Psoas muscle (tissue), 8 donors: ENCODE measurements at places on chromosomes 7 and 10. TPM values are rescaled to one million over a fixed set of nuclear protein-coding genes. Genes with fewer than 3 reads are reported as not detected.

Gene CDC14C
- polyA plus RNA-seq: not detected

Gene STEAP1B
- 0.24 TPM for polyA plus RNA-seq

Gene KAZALD1
- 3.1 TPM for polyA plus RNA-seq

Gene CFAP70
- 0.30 TPM for polyA plus RNA-seq

Gene MMD2
- polyA plus RNA-seq: 0.01 TPM

Gene SNCG
- 21.3 TPM for polyA plus RNA-seq

Gene LGI1
- polyA plus RNA-seq: 0.20 TPM

Gene ZNF277
- 8.9 TPM for polyA plus RNA-seq

Gene ANKRD61
- polyA plus RNA-seq: not detected

Gene ZNF425
- polyA plus RNA-seq: 1.4 TPM

Gene LBX1
- 4.9 TPM for polyA plus RNA-seq

Gene STOX1
- 0.14 TPM for polyA plus RNA-seq

DNA sequence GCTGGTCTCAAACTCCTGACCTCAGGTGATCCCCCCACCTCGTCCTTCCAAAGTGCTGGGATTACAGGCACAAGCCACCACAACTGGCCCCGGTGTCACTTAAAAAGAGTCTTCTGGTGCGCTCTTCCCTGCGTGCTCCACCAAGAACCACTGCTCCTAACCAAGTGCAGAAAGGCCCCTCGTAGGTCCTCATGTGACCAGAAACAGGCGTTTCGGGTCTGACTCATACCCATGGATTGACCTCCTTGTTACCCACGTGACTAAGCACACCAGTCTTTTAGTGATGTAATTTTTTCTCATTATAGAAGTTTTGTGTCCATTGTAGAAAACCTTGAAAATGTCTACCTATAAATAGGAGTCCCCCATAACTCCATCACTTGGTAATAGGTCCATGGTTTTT, 13.9 kb downstream of the FKBP6 start:
- no peak for DNase-seq

DNA sequence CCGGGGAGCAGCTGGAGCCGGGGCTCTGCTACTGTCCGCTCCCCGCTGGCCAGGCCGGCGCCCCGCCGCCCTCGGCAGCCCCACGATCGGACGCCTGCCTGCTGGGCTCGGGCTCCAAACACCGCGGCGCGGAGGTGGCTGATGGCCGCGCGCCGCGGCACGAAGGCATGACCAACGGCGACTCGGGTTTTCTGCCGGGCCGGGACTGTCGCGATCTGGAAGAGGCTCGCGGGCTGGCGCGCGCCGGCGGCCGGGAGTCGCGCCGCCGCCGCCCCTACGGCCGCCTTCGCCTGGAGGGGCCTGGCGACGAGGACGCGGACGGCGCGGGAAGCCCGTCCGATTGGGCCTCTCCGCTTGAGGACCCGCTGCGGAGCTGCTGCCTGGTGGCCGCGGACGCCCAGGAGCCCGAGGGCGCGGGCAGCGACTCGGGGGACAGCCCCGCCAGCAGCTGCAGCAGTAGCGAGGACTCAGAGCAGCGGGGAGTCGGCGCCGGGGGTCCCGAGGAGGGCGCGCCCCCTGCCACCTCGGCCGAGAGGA, 570 bp downstream of the TBC1D12 start:
- peak; percentile 30 for DNase-seq

- no peak for DNase-seq
Observed at GRCh38 chr10:22537810-22538209, 176.6 kb downstream of the PIP4K2A start.

- DNase-seq: no peak
Observed at GRCh38 chr7:18724318-18724717, 228.8 kb downstream of the HDAC9 start.

DNA sequence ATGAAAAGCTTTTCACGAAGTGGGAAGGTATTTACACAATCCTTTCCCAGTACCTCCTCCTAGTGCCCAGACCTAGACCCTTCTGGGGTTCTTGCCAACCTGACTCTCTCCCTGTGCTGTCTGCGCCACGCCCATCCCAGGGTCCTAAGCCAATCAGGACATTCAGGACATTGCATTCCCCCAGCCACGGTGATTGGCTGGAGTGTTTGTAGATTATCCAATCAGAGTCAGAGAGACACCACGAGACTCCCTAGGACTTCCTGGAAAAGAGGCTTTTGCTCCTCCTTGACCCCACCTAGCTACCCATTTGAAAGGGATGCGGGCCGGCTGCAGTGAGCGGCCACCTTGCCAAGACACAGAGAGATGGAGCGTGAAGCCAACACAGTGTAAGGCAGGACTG, 3.5 kb upstream of the GDF2 start:
- no peak for DNase-seq

DNA sequence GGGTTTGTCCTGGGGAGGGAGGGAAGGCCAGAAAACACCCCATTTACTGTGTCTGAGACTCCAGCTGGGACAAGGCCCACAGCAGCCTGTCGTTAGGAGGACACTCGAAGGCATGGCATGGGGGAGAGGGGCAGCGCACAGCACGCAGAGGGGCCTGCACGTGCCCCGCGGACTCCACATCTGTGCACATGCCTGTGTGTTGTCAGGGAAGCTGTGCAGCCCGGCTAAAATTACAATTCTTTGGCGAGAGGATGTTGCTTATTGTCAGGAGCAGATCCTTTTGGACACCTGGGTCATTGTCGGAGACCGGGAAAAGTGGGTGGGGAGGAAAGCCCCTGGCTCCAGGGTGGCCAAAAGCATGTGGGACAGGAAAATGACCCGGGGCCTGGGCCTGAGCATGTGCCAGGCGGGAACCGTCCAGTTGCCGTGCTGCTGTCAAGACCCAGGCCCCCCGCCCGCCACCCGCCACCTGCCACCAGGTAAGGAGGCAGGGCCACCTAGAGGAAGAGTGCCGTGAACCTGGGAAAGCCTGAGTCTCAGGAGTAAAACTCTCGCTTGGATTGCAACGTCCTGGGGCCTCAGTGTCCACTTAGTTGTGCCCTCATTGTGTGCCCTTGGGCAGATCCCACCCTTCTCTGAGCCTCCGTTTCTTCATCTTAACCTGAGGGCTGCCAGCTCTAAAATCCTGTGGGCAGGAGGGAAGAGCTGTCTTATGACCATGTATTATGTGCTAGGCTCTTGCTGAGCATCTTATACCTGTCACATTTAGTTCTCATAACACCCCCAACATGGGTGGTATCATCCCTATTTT, 7.2 kb downstream of the VSIR start:
- no peak for DNase-seq

DNA sequence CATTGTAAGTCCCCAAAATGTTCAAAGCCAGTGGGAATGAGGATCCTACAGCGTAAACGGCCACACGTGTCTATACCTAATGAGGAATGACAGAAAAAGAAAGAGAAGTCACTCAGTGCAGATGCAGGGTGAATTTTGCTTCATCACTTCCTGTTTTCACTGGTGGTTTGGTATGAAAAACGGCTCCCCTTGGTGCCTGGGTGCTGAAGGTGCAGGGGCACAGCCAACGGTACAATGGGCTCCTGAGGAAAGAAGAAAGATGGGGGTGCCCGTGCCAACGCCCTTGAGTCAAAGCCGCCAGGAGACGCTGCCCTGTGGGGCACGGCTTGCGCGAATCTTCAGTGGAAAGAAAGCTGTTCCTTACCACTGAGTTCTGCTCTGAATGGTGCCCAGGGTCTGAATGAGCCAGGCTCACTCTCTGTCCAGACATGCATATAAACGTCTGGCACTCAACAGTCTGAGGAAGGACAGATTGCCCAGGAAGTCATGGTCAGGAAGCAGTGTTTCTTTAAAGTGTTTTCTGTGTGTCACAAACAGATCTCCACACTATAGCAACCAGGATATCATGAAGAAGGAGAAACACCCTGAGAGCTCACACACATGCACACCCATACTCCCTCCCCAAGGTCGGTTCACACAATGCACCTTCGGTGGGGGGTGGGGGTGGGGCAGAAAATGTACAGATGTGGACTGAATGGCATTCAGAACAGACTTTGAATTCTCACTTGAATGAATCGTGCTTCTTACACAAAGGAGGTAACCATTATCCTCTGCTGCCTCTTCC, 105.8 kb downstream of the ELMO1 start:
- DNase-seq: peak; percentile 51

GRCh38 chr7:44966731-44967538, 11.9 kb downstream of the MYO1G start:
- DNase-seq: no peak

GRCh38 chr10:72242675-72243074, 26.6 kb upstream of the ASCC1 start:
- peak; percentile 66 for DNase-seq

- DNase-seq: no peak
Observed at GRCh38 chr10:1932692-1933094, 195.4 kb upstream of the ADARB2 start.

- DNase-seq: no peak
Observed at GRCh38 chr7:50270531-50271018, 33.9 kb upstream of the IKZF1 start.

- no peak for DNase-seq
Observed at GRCh38 chr7:66315192-66315591, 110.1 kb downstream of the TPST1 start.

DNA sequence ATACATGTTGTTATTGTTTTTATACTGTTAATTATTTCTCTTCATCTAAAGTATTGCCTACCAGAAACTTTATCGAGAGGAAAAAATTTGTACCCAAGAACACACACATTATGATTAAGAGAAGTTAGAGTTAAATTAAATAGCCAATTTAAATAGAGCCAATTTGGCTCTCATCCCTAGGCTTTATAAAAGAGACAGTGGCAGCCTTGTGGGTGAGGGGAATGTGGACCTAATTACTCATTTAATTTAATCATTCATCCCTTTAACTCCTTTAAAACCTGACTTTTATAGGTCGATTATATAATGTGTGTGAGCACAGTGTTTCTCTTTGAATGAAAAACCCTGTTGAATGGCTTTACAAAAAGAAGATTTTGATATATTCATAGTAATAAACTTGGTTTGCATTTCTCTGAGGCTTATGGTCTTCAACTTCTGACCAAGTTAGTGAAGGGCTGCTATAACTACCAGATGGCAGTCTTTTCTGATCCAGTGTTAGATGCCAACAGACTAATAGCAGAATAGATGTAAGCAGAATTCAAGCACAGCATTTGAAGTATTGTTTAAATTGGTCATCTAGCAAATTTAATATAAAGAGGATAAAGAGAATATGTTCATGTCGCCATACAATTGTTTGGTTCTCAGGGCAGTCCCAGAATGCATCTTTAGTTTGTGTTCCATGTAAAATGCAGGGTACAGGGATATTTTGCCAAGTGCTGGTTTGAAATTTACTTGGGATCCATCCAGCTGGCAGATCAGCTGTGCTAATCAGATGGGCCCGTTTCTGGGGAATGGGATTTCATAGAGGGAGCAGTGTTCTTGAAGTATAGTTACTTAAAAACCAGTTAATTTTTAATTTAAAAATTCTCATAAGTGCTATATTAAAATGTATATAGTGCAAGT, 25.3 kb downstream of the ADD3 start:
- DNase-seq: no peak

GRCh38 chr10:125159932-125160855, at the start of gene CTBP2:
TSS of gene CTBP2 (minus strand) at chr10:125160563.
- DNase-seq: peak; percentile 64

GRCh38 chr7:129773871-129774270, 162.4 kb downstream of the NRF1 start:
- DNase-seq: no peak

GRCh38 chr7:36459236-36459960, 69.7 kb downstream of the ANLN start:
- no peak for DNase-seq

- DNase-seq: no peak
Observed at GRCh38 chr7:41656366-41656765, 46.5 kb downstream of the INHBA start.

DNA sequence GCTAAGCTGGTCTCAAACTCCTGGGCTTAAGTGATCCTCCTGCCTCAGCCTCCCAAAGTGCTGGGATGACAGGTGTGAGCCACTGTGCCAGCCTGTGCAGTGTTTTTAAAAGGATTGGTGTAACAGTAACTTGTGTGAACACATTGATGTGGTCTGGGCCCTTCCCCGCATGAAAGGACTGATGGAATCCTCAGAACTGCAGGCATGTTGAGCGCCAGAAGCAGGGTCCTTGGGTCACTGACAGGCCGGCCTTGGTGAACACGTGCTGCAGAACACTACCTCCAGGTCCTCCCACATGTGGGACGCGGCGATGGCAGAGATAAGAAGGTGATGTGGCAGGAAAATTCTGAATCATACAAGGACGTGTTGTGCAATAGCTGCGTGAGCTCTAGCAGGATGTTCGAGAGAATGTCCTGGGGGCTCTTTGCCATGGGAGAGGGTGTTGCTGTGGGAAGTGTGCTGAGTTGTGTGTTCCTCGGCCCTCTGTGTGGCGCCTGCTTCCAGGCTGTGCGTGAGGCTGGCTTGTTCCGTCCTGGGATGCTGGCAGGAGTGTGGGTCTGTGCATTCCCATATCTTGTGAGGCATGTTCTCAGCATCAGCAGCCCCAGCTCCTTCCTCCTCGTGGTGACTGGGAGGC, 68.2 kb downstream of the DNAJB6 start:
- peak; percentile 57 for DNase-seq

DNA sequence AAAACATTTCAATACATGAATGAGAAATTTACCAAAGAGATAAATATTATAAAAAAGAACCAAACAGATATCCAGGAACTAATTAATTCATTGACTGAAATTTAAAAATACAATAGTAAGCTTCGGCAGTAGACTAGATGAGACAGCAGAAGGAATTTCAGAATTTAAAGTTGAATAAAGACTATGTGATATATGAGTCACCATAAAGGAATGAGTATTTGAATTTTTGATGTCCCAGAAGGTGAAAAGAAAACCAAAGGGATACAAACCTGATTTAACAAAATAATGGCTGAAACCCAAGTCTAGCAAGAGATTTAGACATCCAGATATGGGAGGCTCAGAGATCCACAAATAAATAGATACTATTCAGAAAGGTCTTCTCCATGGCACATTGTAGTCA, 623.9 kb upstream of the FOXK1 start:
- no peak for DNase-seq

GRCh38 chr7:30395676-30396075, 82.9 kb downstream of the NOD1 start:
- DNase-seq: no peak

GRCh38 chr10:86260564-86260963, 106.0 kb downstream of the GRID1 start:
- no peak for DNase-seq

DNA sequence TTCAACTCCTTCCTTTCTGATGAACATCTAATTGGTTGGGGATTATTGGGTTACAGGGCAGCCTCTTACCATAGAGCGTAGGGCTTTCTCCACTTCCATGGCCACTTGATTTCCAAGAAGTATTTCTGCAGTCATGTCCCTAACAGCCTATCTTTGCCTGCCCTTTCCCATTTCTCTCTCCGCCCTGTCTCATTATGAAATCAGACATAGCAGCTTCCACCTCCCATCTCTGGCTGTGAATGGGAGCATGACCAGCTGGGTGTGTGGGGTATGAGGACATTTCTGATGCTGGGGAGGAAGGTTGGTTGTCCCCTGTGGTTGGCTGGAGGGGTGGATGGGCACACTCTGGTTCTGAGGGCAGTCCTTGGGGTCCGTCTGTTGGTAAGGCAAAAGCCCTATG, 41.2 kb downstream of the ADCYAP1R1 start:
- peak; percentile 15 for DNase-seq
